ENCODE measurements at places on chromosomes 1 and 21. TPM values are rescaled to one million over a fixed set of nuclear protein-coding genes. Genes with fewer than 3 reads are reported as not detected.

DNA sequence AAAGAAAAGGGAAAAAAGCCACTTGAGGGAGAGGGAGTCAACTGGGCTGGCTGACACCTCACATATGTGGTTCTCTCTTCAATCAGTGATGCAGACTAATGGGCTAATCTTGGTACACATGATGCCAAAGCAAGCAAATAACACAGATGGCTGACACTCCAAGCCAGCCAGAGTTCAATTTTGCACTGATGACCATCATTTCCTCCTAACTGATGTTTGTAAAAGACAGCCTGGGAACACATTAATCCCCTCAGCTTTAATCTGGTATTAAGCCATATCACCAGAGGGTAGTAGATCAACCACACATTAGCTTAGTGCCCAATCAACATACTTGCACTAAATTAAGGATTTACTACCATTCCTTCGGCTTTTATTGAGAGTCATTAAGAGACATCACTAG is 2.8 kb downstream of the VPS72 start:
- H3K36me3 ChIP-seq = peaks cover under 1% of the 10 kb centered on the region
- DNase-seq = no peak
- no peak overlapping the region for H3K4me3 ChIP-seq
- H3K27me3 ChIP-seq = no peaks in the 10 kb centered on the region
- peaks cover 31% of the 10 kb centered on the region for H3K4me1 ChIP-seq
- peak overlapping the region; percentile 91 for H3K27ac ChIP-seq

Gene LYPD8
- total RNA-seq = not detected

Gene SEC16B
- total RNA-seq = 1.9 TPM

Gene CSDE1
- total RNA-seq = 665 TPM

GRCh38 chr1:40932006-40932405 is 47.5 kb upstream of the CTPS1 start:
- no peak overlapping the region for H3K27ac ChIP-seq
- H3K4me3 ChIP-seq = no peak overlapping the region
- no peak for DNase-seq
- H3K4me1 ChIP-seq = peaks cover 6% of the 10 kb centered on the region
